ENCODE measurements at places on chromosomes 6 and 20.

DNA sequence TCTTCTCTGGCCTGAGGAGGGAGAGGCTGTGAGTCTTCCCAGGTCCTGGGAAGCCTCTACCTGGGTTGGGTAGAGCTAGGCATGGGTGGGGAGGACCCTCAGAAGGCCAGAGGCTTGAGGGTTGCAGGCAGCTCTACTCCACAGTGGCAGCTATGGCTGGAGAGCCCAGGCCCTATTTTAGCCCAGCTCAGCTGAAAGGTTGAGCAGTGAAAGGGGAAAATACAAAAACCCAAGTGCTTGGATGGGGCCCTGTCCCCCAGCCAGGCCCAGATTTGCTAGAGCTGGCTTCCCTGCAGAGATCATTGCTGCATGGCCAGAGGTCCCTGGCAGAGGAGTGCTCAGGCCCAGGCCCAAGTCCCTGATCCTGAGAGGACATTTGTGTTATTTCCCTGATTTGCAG lies 45.7 kb downstream of the SUN5 start:
- no peak for DNase-seq

DNA sequence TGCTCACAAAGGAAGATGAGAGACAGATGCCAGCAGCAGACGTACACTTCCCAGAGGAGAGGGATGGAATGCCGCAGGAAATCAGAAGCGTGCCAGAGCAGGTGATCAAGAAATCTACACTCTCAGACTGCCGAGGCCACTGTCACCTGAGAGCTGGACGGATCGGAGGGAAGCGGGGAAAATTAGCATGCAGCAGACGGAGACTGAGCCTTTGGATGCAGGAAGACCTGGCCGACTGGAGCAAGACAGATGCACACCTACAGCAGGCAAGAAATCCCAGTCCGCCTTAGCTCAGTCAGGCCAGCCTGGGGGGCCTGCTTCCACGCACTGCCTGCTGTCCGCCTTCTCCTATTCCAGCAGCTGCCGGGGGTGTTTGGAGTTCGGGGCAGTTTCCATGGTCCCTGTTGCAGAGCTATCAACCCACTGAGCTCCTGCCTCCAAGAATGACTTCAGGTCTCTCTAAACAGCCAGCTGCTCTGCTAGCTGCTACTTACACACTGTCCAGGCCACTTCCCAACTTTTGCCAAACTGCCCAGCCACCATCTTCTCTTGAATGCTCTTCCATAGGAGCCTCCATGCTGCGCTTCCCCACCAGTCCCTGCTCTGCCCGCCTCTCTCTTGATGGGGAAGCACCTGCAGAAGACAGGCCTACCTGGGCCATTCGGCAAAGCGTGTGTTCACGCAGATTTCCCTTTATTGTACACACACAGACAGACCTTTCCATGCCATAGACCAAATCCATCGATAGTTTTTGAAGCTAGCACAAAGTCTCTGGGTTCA lies 368.5 kb downstream of the ZFAND3 start:
- no peak for DNase-seq

- DNase-seq: no peak
Measured at GRCh38 chr6:93581371-93581770, 162.0 kb upstream of the EPHA7 start.

GRCh38 chr6:42260972-42261371 lies 43.3 kb upstream of the MRPS10 start:
- DNase-seq: peak; percentile 90

- no peak for DNase-seq
Measured at GRCh38 chr6:44232676-44233566, 9.5 kb downstream of the SLC29A1 start.

DNA sequence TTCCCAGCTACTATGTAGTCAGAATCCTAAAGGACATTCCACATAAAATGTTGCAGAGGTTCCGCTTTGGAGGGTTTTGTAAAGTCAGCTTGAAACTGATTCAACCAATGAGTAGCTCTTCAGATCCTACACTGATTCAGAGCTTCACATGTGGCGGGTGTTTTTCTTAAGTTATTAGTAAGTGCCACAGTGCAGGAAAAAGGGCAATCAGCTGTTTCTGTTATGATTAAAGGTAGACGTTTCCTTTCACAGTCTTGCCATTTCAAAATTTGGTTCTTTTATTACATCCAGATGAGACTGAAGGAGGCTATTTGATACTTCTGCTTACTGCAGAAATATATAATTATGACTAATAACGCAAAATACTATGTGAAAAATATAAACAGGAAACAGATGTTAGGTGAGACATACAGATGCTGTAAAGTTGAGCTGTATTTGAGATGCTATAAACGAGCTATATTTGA lies 443.9 kb downstream of the CDKAL1 start:
- DNase-seq: no peak

DNA sequence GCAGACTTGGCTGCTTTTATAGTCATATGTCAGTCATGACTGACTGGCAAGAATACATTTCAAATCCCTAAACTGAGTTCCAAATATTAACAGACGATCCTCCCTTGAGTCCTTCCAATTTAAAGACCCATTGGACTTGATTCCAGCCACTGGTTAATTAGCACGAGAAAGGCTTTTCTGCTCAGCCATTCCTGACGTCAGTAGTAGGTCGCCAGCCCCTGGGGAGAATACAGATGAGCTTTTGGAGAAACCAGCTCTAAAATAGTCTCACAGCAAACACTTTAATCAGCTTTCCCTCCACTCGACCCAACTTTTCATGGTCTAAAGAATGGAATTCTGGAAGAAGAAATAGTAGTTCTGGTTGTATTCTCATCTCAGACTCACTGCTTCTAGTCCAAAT lies 91.6 kb downstream of the SLC22A3 start:
- peak; percentile 26 for DNase-seq

DNA sequence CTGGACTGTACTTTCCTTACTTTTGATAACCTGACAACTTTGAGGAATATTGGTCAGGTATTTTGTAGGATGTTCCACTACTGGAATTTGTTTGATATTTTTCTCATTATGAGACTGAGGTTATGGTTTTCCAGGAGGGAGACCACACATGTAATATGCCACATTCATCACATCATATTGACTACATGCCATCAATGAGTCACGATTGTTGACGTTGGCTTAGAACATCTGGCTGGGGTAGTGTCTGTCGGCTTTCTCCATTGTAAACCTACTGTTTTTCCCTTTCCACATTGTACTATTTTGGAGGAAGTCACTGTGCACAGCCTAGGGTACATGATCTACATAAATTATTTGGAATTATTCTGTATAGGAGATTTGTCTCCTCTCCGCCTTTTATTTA lies 1.4 kb upstream of the STX11 start:
- DNase-seq: no peak

GRCh38 chr6:44176762-44177509 lies 18.3 kb downstream of the CAPN11 start:
- no peak for DNase-seq

DNA sequence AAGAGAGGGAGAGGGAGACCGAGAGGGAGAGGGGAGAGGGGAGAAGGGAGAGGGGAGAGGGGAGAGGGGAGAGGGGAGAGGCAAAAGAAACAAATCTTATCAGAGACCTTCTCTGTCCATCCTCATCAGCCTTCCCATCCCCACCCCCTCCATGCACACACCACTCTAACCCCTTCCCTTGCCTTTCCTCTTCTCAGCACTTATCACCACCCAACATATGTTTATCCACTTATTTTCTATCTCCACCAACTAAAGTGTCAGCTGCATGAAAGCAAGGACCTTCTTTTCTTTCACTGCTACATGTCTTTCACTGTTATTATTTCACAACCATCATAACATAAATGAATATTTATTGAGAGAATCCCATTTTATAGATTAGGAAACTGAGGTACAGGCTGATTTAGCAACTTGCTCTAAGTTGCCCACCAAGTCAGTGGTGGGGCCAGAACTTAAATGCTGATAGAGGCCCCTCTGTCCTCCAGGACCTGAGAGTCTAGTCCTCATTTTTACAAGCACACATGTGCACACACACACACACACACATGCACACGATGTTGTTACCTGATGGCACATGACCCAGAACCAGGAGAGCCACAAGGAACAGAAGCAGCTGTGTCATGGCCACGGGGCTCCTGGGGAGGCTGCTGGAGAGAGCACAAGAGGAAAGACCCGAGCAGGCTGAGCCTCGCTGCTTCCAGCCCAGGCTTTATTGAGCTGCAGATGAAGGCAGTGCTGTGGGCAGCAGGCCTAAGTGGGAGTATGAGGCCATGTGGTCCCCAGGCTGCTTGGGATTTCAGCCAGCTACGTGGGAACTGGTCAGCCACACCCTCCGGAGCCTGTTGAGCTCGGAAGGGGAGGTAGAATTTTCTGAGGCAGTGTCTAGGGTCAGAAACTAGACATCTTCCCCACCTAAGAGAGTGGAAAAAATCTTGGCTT lies 2.3 kb downstream of the DEFB124 start:
- DNase-seq: no peak

DNA sequence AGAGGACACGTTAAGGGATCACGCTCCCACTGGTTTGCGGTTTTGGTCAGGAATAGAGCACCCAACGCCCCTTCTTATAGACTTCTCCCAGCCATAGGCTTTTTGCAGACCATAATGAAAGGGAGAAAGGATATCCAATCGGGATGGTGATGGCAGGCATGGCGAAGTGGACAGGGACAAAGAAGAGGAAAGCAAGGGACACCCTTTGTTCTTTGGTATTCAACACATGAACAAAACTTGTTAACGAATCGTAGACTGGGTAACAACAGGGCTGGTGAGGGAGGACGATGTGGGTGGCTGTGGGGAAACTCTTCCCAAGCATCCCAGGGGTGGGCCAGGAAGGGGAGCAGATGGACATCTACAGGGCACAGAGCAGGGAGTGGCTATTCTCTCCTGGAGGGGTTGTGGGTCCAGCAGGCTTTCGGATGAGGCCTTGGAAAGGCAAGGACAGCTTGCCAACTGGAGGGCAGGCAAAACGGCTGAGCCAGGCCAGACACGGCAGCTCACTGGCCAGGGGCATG lies 1.4 kb upstream of the HSP90AB1 start:
- no peak for DNase-seq
